ENCODE measurements at places on chromosomes 7 and 10.

DNA sequence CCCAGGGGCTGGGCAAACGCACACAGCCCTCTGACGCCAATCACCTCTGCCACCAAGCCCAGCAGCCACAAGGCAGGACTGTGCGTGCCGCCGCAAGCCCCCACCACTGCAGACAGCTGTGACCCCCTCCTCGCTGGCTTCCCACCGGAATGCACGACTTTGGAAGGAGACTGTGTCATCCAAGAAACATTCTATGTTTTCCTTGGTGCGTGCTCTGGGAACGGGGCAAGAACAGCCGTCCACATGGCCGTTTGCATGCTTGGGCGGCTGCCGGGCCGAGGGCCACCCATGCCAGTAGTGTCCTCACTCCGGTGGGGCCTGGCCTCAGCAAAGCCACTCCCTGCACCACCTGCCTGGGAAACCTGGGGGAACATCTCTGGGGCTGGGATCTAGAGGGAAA, 17.6 kb upstream of the ELN start:
- no peak for DNase-seq

- DNase-seq = no peak
These were observed 96.5 kb downstream of the ARMH3 start for GRCh38 chr10:101959346-101959916.

DNA sequence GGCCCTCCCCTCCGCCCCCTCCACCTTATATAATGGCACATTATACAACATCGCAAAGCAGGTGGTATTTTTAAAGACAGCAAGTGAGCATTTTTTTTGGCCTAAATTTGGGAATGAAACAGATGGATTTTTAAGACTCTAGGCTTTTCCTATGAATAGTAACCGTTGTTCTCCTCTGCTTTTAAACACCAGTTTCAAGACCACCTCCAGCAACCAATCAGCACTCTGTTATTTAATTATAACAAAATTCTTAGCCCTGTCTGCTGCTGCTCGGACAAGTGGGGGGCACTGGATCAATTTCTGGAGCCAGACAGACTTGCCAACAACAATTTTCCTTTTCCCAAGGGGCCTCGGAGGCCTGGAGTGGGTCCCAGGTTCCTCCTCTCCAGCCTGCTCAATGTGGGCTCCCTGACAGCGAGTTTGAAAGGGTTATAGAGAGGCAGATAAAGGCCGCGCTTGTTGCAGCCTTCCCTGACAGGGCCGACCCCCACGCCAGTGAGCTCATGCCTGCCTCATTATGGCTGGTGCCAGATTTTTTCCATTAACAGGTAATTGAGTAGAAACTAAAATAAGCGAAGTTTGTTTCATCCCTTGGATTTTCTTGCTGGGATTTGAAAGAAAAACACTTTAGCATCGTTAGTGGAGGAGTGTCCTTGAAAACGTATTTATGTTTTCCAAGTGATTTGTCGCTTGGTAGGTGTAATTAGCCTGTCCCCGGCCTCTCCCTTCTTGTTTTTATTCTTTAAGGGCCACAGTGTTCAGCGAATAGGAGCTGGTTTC, 227.3 kb downstream of the TCF7L2 start:
- DNase-seq = no peak

DNA sequence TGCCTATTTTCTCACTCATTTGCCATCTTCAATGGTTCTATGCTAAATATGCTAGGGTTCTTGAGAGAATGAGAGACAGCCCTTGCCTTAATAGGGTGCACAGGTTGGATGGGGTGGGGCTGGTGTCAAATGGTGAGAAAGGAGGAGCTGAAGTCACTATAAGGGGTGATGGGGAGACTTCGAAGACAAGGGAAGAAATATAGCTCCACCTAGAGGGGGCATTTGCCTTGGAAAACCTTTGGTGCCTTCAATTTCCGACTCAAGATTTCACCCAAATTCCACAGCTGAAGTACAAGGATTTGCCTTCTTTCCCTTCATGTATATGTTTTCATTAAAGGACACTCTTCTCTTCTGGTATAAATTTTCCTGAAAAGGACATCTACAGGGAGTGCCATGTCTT, 5.6 kb downstream of the PTN start:
- no peak for DNase-seq

- no peak for DNase-seq
These were observed 50.9 kb upstream of the PDLIM1 start for GRCh38 chr10:95341716-95342130.

GRCh38 chr7:95874129-95874528, 101.8 kb downstream of the DYNC1I1 start:
- no peak for DNase-seq

DNA sequence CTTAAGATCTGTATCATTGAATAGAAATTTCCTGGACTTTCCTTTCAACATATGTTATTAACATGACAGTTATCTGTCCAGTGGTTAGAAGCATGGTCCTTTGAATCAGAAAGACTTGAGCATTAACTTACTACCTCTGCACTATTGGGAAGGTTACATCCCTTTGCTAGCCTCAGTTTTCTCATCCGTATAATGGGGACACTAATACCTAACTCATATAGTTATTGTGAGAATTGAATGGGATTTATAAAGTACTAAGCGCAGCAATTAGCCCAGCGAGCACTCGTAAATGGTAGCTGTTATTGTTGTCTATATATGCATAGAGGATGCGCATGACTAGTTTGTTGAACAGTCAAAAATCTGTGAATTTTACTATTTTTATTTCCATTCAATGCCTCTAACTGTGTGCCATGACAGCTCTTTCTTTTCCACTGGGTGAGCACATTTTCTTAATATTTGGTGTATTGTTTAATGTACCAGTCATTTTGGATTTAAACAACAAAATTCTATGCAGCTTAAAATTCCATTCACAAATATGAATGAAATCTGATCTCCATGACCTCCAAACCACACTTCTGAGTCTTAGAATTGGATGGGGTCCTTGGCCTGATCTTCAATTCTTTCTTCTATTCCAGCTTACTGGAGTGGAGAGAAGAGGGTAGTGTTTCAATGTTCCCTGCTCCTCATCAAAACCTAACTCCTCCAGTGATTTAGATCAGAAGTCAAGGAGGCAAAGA, 65.0 kb downstream of the CACNB2 start:
- no peak for DNase-seq

- DNase-seq = no peak
These were observed 257.0 kb upstream of the ZNF32 start for GRCh38 chr10:43905512-43906236.

- no peak for DNase-seq
These were observed 51.5 kb downstream of the TCERG1L start for GRCh38 chr10:131260031-131260430.

GRCh38 chr7:12609561-12609960, 39.0 kb downstream of the SCIN start:
- no peak for DNase-seq

DNA sequence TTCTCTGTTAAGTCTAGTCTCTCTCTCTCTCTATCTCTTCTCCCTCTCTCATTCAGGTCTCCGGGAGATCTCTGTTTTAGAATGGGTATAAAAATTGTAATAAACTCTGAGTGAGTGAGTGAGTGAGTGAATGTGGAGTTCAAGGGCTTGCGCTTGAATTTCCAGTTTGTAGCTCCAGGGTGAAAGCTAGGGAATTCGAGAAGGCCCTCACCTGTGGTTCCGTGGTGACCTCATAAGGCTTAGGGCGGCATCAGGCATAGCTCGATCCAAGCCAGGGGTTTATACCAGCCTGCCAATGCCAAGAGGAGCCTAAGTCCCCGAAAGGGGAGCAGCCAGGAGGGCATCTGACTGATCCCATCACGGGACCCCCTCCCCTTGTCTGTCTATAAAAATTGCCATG, 456 bp downstream of the AKR1B15 start:
- no peak for DNase-seq

DNA sequence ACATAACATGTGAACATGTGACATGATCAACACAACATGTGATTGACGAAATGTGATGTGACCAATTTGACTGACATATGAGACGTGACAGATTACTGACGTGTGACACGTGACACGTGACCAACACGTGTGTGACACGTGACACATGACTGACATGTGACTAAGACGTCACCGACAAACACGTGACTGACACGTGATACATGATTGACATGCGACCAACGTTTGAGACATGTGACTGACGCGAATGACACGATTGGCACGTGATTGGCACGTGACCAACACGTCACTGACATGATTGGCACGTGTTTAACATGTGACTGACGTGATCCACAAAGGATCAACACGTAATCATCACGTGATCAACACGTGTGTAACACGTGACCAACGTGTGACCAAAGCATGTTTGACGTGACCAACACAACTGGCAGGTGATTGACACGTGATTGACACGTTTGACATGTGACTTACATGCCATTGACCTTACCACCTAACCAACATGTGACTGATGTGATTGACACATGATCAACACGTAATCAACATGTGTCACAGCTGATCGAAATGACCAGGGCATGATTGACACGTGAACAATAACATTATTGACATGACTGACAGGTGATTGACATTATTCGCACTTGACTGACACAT, 23.7 kb downstream of the CRPPA start:
- no peak for DNase-seq

- no peak for DNase-seq
These were observed 178.8 kb downstream of the ELMO1 start for GRCh38 chr7:37269711-37270508.

DNA sequence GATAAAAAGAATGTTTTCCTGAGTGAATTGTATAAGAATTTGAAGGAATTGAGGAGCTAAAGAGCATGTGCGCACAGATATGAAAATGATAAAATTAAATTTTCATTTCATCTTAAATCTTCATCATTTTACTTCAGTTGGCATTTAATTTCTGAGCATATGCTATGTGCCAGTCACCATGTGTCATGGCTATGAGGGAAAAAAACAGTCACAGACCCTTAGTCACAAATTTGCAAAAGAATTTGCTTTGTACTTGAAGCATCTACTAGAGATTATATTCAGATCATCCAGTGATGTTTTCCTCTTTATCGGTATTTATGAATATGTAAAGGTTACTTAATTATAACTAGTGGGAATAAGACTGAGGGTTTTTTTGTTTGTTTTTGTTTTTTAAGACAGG, 29.8 kb downstream of the VCL start:
- DNase-seq = no peak

DNA sequence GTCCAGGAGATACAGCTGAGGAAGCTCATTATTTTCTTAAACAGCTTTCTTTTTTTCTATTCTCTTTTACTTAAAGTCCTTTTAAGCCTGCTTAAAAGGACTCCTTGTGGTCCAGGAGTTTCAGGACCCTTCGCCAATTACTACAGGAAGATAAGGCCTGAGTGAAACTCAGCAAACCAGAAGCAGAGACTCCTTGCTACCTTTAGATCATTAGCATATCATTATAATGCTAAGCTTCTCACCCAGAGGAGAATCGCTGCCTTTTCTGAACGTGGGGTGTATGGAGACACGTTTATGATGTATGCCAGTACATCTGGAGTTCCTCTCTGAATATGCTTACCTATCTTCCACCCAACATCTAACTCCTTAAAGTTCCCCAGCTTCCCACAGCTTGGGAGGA, 47.5 kb downstream of the ANKMY2 start:
- no peak for DNase-seq

GRCh38 chr7:151658778-151659177, 139.1 kb upstream of the RHEB start:
- no peak for DNase-seq

DNA sequence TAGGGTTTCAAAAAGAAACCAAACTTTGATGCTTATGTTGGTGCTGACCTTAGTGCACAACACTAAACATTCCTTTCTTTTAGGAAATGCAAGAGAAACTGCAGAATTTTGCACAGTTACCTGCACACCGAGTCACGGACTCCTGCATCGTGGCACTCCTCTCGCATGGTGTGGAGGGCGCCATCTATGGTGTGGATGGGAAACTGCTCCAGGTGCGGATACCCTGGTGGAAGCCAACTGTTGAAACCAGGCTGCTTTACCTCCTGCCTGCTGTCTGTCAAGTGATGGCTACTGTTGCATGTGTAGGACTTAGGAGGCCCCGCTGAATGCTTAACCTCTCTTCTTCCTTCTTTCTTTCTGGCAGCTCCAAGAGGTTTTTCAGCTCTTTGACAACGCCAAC, 11.7 kb downstream of the CASP2 start:
- peak; percentile 10 for DNase-seq

DNA sequence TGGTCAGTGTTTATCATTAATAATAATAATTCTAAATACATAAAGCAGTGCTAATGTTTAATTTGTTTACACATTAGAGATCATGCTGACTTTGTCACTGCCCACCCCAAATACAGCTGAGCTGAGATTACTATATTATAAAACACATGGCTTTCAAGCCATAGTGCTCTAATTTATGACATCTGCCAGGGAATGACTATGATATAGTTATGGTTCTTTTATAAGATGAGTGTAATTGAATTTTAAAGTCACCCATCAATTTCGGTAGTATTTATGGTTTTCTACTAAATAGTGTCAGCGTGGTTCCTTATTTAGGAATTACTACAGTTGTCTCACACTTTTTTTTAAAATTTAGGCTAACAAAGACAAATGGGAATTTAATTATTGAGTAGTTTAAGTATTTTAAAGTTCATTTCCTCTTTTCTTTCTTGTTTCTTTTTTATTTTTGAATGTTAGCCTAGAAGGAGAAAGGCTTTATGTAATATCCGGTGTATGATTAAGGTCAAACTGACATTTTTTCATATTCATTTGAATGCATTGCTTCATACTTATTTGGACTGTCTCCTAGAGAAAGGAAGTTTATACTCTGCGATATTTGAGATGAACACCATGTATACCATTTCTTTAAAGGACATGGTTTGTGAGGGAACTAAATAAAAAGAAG, 3.9 kb downstream of the CDK14 start:
- DNase-seq = no peak

DNA sequence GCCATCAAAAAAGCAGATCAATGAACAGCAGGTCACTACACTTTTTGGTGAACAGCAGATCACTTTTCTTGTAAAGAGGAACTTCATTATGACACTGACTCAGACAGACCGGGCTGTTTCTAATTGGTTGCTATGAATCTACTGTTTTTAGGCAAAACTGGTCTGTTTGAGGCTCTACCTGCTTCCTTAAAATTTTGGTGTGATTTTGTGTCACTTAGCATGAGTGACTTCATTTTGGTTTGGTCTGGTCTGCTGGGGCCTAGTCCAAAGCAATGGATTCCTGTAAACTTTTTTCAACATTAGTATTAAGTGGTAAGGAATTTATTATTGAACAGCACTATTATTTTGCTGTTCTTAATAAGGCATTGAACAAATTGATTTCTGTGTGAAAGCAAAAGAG, 41.8 kb upstream of the C10orf71 start:
- DNase-seq = no peak

- DNase-seq = no peak
These were observed 28.6 kb downstream of the CDK1 start for GRCh38 chr10:60806921-60807320.

GRCh38 chr7:105693576-105693975, 112.3 kb upstream of the EFCAB10 start:
- DNase-seq = no peak
